ENCODE measurements at places on chromosomes 11 and 22.

- peak; percentile 16 for DNase-seq
- H3K27me3 ChIP-seq, result no peaks in the 10 kb centered on the region
- peak within 1 kb of the TSS; percentile 97 for H3K4me3 ChIP-seq
- peak within 1 kb of the TSS; percentile 81 for H3K27ac ChIP-seq
- H3K4me1 ChIP-seq, result peaks cover 30% of the 10 kb centered on the region
Observed at GRCh38 chr22:21982338-21982965, at the start of gene TOP3B. Gene TOP3B (minus strand): TSS chr22:21982787. CDS start chr22:21975709, 7,078 bp downstream.

DNA sequence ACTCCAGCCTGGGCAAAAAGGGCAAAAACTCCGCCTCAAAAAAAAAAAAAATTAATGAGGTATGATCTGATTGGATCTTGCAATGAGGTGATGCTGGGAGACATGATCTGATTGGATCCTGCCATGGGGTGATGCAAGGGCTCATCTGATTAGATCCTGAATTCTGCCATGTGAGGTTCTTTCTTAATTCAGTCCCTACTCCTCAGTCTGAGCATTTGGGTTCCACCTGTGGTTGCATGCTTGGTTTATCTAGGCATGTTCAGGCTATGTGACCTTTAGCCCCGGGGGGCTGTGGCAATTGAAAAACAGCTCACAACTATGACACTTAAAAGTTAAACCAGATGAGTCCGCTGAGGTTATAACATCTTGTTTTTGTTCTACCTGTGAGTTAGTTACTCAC lies 4.8 kb upstream of the TRIM6 start:
- H3K4me3 ChIP-seq, result no peak overlapping the region
- no peaks in the 10 kb centered on the region for H3K4me1 ChIP-seq
- no peak for DNase-seq
- no peak overlapping the region for H3K27ac ChIP-seq
- H3K27me3 ChIP-seq, result no peaks in the 10 kb centered on the region

DNA sequence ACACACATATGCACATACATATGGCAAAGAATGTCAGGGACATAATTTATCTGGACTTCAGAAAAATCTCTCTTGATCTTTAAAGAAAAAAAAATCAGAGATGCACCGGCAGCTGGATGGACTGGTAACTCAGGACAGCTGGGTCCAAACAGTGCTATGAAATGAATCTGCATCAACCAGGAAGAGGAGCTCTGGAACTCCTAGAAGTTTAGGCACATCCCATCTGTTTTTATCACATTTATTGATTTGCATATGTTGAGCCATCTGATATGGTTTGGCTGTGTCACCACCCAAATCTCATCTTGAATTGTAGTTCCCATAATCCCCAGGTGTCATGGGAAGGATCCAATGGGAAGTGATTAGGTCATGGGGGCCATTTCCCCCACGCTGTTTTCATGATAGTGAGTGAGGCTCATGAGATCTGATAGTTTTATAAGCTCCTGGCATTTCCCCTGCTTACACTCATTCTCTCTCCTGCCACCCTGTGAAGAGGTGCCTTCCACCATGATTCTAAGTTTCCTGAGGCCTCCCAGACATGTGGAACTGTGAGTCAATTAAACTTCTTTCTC lies 87.7 kb upstream of the AKIP1 start:
- no peak overlapping the region for H3K27ac ChIP-seq
- H3K27me3 ChIP-seq, result no peaks in the 10 kb centered on the region
- peaks cover 6% of the 10 kb centered on the region for H3K4me1 ChIP-seq
- H3K4me3 ChIP-seq, result no peak overlapping the region
- H3K36me3 ChIP-seq, result no peaks in the 10 kb centered on the region

GRCh38 chr11:91263496-91264365 lies 960.9 kb upstream of the FAT3 start:
- H3K4me1 ChIP-seq, result no peaks in the 10 kb centered on the region
- no peaks in the 10 kb centered on the region for H3K36me3 ChIP-seq
- no peak overlapping the region for H3K4me3 ChIP-seq

- H3K27ac ChIP-seq, result no peak overlapping the region
- H3K36me3 ChIP-seq, result peaks cover 79% of the 10 kb centered on the region
- H3K4me1 ChIP-seq, result no peaks in the 10 kb centered on the region
Observed at GRCh38 chr11:96366024-96366423, 23.0 kb upstream of the MAML2 start.

DNA sequence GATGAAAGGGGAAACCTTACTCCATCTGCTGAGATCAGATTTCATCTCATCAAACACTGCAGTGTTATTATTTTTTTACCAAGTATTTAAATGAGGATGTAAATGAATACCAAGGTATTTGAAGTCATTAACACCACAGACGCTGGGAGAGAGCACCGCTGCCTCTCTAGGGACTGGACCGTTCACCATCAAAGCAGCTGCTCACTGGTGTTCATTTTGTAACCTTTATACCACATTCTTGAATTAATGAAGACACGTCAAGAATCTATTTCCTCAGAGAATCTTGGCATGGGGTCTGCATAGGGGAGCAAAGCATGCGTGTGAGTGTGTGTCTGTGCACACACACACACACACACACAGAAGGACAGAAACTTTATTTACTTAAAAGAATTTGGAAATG lies 15.6 kb downstream of the SIAE start:
- H3K4me3 ChIP-seq, result no peak overlapping the region
- no peak overlapping the region for H3K27ac ChIP-seq
- DNase-seq, result no peak
- H3K36me3 ChIP-seq, result peaks cover 53% of the 10 kb centered on the region
- no peaks in the 10 kb centered on the region for H3K4me1 ChIP-seq

DNA sequence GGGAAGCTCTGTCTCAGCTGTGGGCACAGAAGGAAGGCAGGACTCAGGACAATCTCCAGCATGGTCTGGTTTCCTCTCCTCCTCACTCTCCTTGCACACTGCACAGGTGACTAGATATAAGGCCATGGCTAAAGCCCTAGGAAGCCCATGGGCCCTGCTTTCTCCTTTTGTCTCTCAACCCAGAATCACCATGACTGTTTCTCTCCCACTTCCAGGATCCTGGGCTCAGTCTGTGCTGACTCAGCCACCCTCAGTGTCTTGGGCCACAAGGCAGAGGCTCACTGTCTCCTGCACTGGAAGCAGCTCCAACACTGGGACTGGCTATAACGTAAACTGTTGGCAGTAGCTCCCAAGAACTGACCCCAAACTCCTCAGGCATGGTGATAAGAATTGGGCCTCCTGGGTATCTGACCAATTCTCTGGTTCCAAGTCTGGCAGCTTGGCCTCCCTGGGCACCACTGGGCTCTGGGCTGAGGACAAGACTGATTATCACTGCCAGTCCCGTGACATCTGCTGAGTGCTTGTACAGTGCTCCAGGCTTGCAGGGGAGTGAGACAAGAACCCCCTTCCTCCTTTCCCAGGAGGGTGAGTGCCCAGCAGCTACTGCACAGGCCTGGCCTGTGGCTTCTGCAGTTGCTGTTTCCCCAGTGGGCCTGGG lies 104.0 kb upstream of the TOP3B start:
- H3K4me1 ChIP-seq, result no peaks in the 10 kb centered on the region
- H3K27me3 ChIP-seq, result no peaks in the 10 kb centered on the region
- no peaks in the 10 kb centered on the region for H3K36me3 ChIP-seq
- H3K27ac ChIP-seq, result no peak overlapping the region
- no peak for DNase-seq
- H3K4me3 ChIP-seq, result no peak overlapping the region

- H3K27ac ChIP-seq, result no peak overlapping the region
- no peaks in the 10 kb centered on the region for H3K4me1 ChIP-seq
- H3K36me3 ChIP-seq, result no peaks in the 10 kb centered on the region
- H3K4me3 ChIP-seq, result no peak overlapping the region
- DNase-seq, result no peak
- H3K27me3 ChIP-seq, result no peaks in the 10 kb centered on the region
Observed at GRCh38 chr11:19392847-19393518, 152.2 kb upstream of the E2F8 start.

DNA sequence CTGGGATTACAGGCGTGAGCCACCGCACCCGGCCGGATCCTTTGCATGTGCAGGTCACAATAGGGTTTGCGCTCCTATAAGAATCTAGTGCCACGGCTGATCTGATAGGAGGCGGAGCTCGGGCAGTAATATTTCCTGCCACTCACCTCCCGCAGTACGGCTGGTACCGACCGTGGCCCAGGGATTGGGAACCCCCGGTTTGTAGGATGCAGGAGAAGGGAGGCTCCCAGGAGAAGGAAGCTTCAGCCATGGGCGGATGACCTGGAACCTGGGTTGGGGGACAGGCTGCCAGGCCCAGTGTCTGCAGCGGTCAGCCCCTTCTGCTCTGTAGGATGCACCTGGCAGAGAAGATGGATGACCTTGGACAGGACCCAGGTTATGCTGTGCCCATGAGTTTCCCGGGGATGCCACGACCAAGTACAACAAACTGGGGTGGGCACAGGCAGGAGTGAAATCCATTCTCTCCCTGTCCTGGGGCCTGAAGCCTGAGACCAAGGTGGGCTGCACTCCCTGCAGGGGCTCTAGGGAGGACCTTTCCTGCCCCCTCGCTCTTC lies 818.9 kb downstream of the BRD1 start:
- no peak overlapping the region for H3K27ac ChIP-seq
- no peak overlapping the region for H3K4me3 ChIP-seq
- no peaks in the 10 kb centered on the region for H3K36me3 ChIP-seq

DNA sequence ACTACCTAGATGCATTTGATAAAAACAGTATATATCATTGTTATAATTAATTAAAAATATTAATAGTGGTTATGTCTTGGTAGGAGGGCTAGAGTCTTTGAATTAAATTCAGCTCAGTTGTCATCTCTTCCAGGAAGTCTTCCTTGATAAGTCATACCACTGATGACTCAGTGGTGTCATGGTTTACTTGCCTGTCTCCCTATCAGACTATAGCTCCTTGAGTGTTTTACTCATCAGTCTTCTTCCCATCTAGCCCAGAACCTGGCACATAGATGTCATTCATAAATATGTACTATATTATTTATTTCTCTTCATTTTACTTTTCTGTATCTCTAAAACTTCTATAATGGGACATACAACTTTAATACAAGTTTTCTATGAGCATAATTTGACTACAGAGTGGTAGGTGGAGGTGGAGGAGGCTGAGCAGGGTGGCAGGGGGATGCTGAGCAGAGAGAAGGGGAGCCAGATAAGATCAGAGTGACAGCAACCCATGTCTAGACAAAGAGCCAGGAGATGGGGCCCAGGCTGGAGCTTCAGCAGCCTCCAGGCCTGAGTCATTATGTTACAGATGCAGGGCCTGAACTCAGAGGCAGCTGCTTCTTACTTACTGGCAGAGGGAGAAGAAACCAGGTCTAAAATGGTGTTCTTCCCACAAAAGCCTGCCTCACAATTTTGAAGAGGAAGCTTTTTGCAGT lies 82.3 kb upstream of the PHOX2A start:
- no peak for DNase-seq
- no peak overlapping the region for H3K4me3 ChIP-seq
- no peaks in the 10 kb centered on the region for H3K27me3 ChIP-seq
- H3K36me3 ChIP-seq, result no peaks in the 10 kb centered on the region

- no peak overlapping the region for H3K4me3 ChIP-seq
- H3K4me1 ChIP-seq, result no peaks in the 10 kb centered on the region
- DNase-seq, result no peak
- no peak overlapping the region for H3K27ac ChIP-seq
Observed at GRCh38 chr11:90639461-90639993, 416.7 kb upstream of the CHORDC1 start.

DNA sequence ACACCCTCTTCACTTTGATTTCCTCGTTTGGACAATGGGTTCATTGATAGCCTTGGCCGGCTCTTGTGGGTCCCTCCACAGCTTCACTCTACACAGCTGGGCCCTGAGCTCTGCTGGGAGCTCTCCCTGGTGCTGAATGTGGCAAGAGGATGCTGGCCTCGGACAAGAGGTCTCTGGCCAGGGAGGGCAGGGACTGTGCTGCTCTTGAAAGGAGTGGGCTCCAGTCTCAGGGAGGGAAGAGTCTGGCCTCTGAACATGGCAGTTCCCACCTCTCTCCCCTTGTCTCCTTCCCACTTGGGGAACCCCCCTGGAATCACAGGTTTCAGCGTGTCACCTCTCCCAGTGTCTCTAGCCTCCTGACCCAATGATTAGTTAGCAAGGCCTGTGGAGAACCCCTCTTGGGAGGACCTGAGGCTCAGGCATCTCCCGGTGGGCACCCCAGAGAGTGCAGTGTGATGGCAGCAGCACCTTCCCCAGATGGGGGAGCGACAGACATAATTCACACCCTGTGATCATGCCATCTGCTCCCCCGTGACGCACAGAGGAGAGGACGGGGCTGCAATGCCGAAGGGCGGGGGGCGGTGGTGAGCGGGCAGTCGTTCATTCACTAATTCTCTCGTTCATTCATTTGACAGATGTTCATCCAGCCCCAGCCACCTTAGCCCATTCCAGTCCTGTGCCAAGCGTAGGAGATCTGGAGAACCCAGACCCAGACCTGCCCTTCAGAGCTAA lies 2.8 kb upstream of the CABP7 start:
- no peak overlapping the region for H3K4me3 ChIP-seq
- H3K4me1 ChIP-seq, result peaks cover 15% of the 10 kb centered on the region
- H3K27me3 ChIP-seq, result peaks cover 11% of the 10 kb centered on the region
- H3K27ac ChIP-seq, result no peak overlapping the region

- peaks cover 100% of the 10 kb centered on the region for H3K27me3 ChIP-seq
- no peaks in the 10 kb centered on the region for H3K36me3 ChIP-seq
- no peak for DNase-seq
- H3K27ac ChIP-seq, result no peak overlapping the region
Observed at GRCh38 chr11:124863826-124864165, 1.4 kb upstream of the ROBO3 start.

DNA sequence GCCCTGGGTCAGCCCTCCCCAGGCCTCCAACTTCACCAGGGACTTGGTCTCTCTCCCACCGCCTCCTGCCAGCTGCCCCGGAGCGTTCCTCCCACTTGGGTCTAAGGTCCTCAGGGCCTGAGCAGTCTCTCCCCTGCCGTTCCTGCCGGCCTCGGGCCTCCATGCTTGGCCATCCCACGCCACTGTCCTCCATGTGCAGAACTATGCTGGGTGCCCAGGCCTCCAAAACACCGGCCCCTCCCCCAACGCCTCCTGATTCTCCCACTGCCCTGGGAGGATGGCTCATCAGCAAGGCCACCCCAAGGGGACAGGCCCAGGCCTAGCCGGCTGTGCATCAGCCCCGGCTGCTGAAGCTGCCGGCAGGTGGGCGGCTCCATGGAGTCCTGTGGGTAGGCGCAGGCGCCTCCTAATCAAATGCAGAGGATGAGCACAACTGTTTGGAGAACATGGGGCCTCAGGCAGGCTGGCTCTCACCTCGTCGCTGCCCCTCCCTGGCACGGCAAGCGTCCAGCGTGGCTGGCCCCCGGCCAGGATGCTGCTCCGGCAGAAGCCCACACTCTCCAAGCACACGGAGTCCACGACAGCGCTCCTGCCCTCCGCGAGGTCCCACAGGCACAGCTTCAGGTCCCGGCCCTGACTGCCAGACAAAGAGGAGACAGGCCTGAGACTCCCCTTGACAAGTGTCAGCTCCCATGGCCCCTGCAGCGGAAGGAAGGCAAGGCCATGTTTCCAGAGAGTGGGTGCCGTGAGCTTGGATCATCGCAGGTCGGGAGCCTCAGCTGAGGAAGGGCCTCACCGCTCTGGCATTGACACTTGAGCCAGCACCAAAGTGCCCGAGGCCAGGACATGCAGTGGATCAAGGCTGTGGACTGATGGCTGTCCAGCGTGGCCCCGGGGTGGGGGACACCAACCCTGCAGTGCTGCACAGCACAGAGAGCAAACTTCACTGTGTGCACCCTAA lies 42.6 kb downstream of the GNB1L start:
- no peaks in the 10 kb centered on the region for H3K36me3 ChIP-seq
- peaks cover 42% of the 10 kb centered on the region for H3K4me1 ChIP-seq
- no peak overlapping the region for H3K4me3 ChIP-seq
- no peak for DNase-seq
- no peak overlapping the region for H3K27ac ChIP-seq
- H3K27me3 ChIP-seq, result no peaks in the 10 kb centered on the region

- H3K36me3 ChIP-seq, result no peaks in the 10 kb centered on the region
- no peak overlapping the region for H3K4me3 ChIP-seq
- no peaks in the 10 kb centered on the region for H3K4me1 ChIP-seq
- no peak for DNase-seq
- no peak overlapping the region for H3K27ac ChIP-seq
Observed at GRCh38 chr11:2746401-2747247, 46.8 kb upstream of the KCNQ1OT1 start.

Data from esophagus squamous epithelium (tissue), 5 donors.